Calu3 (cell line): ENCODE measurements at places on chromosomes 16 and 17.
A peak's percentile ranks its signal among the peaks of the same experiment; 100 is the strongest.

DNA sequence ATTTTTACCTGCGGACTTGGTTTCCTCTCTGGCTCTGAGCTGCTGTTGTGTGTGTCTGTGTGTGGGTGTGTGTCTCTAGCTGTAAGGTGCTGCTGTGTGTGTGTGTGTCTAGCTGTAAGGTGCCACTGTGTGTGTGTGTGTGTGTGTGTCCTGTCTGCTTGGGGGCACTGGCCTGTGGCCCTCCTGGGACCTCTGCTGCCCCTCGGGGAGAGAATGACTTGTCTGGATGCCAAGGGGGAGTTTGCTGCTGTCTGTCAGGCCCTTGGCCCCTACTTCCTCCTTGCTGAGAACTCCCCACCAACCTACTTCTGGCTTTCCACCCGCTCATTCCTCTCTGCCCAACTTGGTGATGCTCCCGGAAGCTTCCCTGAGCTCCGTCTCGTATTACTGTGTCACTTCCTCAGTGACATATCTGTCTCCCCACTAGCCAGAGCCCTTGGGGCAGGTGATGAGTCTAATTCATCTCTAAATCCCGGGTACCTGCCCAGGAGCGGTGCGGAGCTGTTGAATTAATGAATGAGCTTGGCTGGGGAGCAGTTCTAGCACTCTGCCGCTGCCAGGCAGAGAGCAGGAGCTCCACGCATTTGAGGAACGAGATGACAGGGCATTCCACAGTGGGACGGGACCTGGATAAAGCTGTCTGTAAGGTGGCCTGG is 3.5 kb upstream of the LASP1NB start:
- peak; percentile 4 for DNase-seq

DNA sequence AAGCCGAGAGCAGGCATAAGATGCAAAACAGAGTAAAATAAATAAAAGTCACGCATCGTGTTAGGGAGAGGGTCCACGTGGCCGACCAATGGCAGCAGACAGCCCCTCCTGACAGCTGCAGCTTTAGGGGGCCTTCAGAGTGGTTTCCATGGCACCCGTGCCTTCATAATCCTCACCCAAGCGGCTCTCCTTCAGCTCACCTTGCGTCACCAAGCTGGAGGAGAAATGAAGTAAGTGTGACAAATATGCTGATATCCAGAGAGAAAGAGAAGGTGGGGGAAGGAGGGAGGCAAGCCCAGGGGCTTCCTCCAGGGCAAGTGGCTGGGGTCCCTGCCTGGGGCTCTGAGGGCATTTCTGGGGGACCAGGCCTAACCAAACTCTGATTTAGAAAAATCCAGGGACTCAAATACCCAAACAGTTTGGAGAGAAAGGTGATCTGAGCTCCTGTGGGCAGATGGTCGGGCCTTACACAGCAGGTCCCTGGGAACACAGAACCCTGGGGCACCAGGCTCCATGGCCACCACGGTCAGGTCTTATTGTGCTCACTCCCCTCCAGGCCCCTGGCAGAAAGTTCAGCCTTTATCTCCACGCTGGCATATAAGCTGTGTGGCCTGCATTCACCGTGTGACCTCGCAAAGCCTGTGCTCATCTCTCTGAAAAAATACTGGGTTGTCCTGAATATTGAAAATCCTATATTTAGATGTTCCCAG is 80.7 kb upstream of the TNRC6C start:
- DNase-seq: no peak

DNA sequence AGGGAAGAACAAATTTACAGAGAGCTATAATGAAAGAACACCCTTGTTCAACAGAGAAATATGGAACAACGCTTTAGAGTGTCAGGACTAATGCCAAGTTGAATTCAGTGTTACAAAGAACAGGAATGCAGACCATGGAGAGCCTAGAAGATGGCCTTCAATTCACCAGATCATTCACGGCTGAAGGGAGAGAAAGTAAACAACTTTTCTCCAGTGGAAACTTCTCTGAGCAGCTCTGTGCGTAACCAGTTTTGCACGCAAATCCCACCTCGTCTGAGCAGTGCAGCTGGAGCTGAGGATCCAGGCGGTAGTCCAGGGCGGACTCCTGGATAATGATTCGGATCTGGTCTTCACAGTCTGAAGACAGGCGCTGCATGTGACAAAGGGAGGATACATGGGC is 40.5 kb upstream of the CLEC18B start:
- no peak for DNase-seq

DNA sequence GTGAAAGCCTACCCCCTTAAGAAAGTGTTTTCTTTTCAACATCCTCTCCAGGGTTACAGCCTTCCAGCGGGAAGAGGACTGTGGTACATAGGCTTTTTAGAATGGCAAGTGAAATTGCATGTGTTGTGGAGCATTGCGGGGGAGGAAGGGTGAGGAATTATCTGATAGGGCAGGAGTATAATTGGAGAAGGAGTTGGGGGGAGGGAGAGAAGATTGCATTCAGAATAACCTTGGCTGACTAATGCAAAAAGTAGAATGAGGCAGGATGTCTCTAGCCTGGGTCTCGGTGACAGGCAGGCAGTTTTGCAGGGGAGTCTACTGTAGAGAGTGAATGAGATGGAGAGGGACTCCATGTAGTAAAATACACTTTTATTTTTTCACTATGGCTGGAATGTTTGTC is 2.4 kb upstream of the CDH8 start:
- DNase-seq: no peak

GRCh38 chr16:87790292-87791100 is 24.7 kb upstream of the KLHDC4 start:
- DNase-seq: no peak

DNA sequence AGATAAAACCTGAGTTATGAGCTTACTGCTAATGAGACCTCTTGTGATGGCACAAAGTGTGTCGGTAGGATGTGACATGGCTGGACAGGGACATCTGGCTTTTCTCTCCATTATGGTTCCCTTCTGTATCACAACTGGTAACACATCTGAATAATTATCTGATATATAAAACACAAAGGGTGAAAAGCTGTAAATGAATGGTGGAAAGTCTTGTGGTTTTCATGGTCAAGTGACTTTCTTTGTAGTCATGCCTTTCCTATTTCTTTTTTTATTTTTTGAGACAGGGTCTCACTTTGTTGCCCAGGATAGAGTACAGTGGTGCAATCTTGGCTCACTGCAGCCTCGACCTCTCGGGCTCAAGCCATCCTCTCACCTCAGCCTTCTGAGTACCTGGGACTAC is 35.3 kb upstream of the ZFHX3 start:
- no peak for DNase-seq

GRCh38 chr16:175011-175949 is 1.2 kb upstream of the HBA1 start:
- DNase-seq: no peak

DNA sequence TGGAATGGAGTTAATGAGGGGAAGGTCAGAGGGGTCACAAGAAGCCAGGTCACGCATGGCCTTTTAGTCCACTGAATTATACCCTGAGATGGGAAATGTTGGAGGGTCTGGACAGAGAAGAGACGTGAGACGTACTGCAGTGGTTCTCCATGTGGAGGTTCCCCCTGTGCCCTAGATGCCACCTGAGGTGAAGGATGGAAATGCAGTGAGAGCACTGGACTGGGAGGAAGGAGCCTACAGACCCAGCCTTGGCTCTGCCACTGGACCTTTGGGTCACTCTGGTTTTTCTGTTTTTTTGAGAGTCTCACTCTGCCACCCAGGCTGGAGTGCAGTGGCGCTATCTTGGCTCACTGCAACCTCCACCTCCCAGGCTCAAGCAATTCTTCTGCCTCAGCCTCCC is 1.8 kb upstream of the PLSCR3 start:
- DNase-seq: no peak

DNA sequence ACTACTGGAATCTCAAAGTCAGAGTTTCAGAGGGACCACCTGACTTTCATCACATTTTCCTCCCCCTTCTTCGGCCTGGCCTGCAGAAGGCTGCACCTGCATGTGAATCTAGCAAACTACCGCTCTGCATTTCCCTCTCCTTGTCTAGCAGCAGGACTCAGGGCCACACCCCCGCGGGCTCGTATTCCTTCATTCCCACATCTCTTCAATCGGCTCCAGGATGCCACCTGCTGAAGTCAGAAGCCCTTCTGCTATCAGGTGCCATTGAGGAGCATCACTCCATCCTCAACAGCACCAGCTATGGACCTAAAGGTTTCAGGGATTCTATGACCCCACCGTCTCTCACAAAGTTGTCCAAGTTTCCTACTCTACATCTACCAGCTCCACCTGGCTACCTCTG is 169.5 kb downstream of the VPS53 start:
- no peak for DNase-seq

GRCh38 chr16:2767140-2767731 is 9.8 kb downstream of the ELOB start:
- no peak for DNase-seq

GRCh38 chr17:81120695-81121621 is 44.3 kb upstream of the PVALEF start:
- no peak for DNase-seq

DNA sequence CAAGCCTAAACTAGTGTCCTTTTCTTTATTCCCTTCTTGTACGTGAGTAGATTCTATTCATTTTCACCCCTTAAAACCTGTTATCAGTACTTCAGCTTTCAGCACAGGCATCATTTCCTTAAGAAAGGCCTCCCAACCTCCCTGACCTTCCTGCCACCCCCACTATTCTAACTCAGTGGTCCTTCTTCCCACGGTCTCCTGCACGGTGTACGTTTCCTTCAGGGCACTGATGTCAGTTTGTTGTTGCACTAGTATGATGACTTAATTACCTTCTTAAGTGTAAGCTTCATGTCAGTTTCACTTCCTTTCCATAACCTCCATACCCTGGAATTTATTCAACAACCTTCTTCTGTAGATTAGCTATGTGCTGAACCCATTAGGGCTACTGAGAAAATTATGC is 484.2 kb downstream of the HS3ST4 start:
- DNase-seq: no peak

GRCh38 chr17:12256380-12256995 is 235.8 kb downstream of the MAP2K4 start:
- peak; percentile 40 for DNase-seq

DNA sequence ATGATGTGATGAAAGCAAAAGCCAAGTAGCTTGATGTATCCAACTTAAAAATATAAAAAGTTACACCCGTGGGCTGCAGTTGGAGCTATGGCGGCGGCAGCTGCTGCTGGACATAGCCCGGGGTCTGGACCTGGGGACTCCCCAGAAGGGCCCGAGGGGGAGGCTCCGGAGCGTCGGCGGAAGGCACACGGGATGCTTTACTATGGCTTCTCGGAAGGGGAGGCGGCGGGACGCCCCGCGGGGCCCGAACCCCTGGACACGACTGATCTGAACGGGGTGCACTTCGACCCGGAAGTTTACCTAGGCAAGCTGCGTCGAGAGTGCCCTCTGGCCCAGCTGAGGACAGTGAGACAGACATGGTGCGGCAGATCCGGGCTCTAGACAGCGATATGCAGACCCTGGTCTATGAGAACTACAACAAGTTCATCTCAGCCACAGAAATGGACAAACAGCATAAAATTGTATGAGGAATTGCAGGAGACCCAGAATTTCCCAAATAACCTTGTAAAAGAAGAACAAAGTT is 109.5 kb upstream of the EEF2KMT start:
- DNase-seq: no peak

DNA sequence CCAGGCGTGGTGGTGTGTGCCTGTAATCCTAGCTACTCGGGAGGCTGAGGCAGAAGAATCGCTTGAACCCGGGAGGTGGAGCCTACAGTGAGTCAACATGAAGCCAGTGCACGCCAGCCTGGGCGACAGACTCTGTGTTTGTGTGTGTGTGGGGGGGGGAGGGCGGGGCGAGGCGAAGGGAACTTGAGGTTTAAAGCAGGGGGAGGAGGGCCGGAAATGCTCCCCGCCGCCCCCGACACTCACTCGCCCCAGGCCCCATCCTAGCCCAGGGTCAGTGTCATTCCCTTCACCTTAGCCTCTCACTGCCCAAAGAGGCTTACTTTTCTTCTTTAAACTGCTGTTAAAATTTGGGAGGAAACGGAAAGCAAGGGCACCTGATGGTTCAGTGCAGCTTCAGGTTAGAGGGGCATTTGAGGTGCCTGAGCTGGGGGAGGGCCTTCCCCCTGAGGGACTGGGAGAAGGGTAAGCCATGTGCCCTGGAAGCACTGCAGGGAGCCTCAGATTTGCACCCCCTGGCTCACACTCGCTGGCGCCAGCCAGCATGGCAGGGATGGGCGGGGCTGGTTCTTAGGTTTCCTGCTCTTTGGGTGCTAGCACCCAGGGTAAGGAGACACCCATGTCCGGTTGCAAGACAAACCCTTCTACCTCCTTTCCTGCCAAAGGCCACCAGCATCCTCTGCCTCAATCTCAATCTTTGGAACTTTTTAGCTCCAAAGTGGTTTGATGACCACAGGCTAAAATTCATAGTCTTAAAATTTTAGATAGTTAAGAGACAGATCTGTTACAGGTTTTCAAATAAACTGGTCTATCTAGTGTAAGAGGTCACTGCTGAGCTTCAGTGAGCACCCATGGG is 2.2 kb upstream of the LIMD2 start:
- no peak for DNase-seq

- DNase-seq: no peak
These were observed 495 bp downstream of the PARN start for GRCh38 chr16:14629612-14629918.

DNA sequence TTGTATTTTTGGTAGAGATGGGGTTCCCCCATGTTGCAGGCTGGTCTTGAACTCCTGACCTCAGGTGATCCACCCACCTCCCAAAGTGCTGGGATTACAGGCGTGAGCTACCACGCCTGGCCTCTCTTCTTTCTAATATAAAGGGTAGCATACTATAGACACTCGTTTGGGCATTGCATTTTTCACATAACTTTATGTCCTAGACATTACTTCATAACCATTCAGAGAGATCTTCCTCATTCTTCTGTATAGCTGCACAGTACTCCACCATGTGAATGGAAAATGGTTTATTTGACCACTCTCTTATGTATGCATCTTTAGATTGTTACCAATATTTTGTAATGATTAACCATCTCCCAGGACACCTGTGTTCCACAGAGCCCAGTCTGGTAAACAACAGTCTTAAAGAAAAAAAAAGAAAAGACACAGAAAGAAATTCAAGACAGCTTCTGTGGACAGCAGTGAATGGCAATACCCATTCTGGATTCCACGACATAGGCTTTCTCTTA is 42.1 kb downstream of the TK2 start:
- no peak for DNase-seq

- DNase-seq: no peak
These were observed 652 bp downstream of the ARL5C start for GRCh38 chr17:39165178-39165840.

DNA sequence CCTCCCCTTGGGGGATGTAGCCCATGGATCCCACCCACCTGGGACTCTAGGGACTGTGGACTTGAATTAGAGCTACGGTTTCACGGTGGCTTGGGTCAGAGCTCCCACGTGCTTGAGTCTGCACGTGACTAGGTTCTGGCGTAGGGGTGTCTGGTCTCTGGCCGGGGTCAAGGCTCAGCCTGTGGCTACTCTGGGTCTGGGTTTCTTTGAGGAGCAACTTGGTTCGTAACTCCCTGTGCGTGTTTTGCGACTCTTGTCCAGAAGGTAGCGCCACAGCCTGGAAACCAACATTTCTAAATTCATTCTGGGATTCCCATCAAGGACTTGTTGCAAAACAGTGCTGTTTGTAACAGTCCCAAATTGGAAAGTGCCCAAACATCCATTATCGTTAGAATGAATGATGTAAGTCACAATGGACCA is 470 bp upstream of the GGT6 start:
- DNase-seq: no peak

- no peak for DNase-seq
These were observed 36.9 kb downstream of the TBX4 start for GRCh38 chr17:61488878-61489718.
